ENCODE measurements at places on chromosomes 5 and 9.
A peak's percentile ranks its signal among the peaks of the same experiment; 100 is the strongest.

GRCh38 chr5:171477101-171477500 is 57.7 kb downstream of the FGF18 start:
- no peak for DNase-seq

GRCh38 chr5:95424016-95424415 is 32.9 kb downstream of the FAM81B start:
- no peak for DNase-seq

- DNase-seq: no peak
Observed at GRCh38 chr9:97866848-97867247, 13.8 kb downstream of the FOXE1 start.

DNA sequence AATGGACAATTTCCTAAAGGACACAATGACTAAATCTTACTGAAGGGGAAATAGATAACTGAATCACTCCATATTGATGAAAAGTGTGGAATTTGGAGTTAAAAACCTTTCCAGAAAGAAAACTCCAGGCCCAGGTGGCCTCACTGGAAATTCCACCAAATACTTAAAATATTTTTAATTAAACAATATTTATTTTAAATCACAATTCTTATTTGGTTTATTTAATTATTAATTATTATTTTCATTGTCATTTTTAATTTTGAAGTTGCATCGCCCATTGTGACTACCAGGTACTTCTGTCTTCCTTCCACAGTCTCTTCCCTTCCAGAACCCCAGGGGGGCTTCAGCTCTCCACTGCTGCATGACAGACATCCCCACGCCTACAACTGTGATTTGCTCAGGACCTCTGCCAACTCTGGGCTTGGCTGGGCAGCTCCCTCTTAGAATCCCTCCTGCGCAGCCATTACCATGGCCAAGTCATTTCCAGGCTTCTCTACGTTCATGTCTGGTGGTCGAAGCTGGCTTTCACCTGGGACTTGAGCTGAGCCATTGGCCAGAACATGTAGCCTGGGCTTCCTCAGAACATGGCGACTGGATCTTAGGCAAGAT is 16.4 kb upstream of the GADD45G start:
- no peak for DNase-seq

- no peak for DNase-seq
Observed at GRCh38 chr9:134560206-134560605, 81.4 kb upstream of the COL5A1 start.

- DNase-seq: no peak
Observed at GRCh38 chr9:128206916-128207910, 4.0 kb downstream of the DNM1 start.

- peak; percentile 37 for DNase-seq
Observed at GRCh38 chr9:86434039-86434726, 80.0 kb upstream of the TUT7 start.

- no peak for DNase-seq
Observed at GRCh38 chr5:51479840-51480239, 96.6 kb downstream of the ISL1 start.

Data from NCI-H748 treated with DMSO at 0.1 percent for 48 hours (cell line).